ENCODE measurements at places on chromosomes 2 and 18.

- no peak for DNase-seq
Measured at GRCh38 chr2:215760557-215760956, 252.8 kb downstream of the MREG start.

GRCh38 chr2:171673905-171674304, 13.4 kb upstream of the DYNC1I2 start:
- no peak for DNase-seq

DNA sequence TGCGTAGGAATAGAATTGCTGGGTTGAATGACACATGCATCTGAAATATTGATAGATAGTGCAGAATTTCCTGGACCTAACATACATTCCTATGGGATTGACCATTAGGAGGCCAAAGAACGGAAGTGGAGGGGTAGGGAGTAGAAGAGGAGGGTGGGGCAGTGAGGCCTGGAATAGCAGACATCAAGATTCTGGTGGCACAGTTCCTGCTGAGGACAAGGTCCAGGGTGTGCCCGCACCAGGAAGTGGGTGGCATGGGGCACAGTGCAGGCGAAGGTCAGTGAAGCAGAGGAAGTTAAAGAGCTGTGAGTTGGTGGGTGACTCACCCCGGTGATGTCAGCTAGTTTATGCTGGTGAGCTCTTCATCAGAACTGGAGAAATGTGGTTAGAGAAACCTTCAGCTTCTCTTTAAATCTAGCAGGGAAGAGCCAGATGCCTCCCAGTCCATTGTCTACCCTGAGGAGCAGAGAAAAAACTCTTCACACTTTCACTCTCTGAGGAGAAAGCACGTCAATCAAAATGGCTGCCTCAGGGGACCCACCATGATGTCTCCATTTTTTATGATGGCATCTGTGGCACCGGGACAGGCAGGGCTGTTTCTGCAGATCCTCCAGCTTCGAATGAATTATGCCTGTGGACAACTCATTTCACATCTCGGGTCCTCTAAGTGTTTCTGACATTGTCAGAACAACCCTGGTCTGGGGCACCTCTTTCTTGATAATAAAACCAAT, 55.9 kb upstream of the CTLA4 start:
- DNase-seq, result no peak

DNA sequence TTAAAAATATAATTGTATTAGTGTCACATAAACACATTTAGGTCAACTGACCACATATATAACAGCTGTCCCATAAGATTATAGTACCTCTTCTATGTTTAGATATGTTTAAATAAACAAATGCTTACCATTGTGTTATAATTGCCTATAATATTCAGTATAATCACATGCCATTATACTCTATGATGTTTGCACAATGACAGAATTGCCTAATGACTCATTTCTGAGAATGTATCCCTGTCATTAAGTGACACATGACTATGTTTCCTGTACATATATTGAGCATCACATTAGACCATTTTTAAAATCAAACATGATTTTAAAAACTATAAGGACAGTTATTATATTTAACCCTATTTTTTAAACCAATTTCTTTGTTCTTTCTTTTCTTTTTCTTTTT, 89.8 kb downstream of the HS6ST1 start:
- no peak for DNase-seq

GRCh38 chr18:46333431-46334135, 229.4 kb downstream of the HAUS1 start:
- DNase-seq, result peak; percentile 51

- no peak for DNase-seq
Measured at GRCh38 chr2:24734741-24735140, 58.5 kb downstream of the PTRHD1 start.

- DNase-seq, result no peak
Measured at GRCh38 chr2:118269408-118270051, 181.3 kb downstream of the INSIG2 start.

GRCh38 chr2:55031505-55031904, 18.7 kb downstream of the RTN4 start:
- DNase-seq, result no peak

- no peak for DNase-seq
Measured at GRCh38 chr2:222604749-222605515, 51.0 kb downstream of the FARSB start.

DNA sequence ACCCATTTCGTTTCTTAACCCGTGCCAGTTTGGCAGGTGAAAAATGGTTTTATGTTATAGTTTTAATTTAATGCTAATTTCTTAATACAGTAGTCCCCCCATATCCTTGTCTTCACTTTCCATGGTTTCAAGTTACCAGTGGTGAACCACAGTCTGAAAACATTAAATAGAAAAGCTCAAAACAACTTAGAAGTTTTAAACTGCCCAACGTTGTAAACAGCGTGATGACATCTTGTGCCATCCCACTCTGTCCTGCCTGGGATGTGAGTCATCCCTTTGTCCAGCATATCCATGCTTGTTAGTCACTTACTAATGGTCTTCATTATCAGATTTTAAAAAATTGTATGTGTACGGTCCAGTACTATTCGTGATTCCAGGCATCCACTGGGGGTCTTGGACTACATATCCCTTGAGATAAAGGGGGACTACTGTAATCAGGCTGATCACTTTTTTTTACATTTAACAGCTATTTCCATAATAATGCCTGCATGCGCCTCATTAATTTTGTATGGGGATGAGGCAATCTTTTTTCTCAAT, 31.9 kb downstream of the SLC66A3 start:
- no peak for DNase-seq

DNA sequence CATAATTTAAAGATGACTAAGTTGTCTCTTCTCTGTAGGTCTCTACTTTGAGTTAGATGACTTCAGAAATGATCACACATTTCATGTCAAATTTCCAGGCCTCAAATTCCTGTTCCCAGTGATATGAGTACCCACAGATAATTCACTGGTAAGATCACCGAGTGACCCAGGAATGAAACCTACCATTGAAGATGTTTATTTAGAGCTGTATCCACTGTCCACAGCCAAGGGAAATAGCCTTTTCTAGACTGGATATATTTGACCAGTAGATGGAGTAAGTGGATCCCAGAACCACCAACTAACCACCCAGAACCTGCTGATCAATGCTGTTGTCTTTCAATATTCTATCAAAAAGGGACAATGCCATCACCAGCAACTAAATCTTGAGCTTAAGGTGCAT, 238.8 kb downstream of the SLC8A1 start:
- no peak for DNase-seq

- DNase-seq, result no peak
Measured at GRCh38 chr18:76461692-76462325, 33.2 kb downstream of the ZNF516 start.

- DNase-seq, result no peak
Measured at GRCh38 chr2:48415836-48416515, 114.0 kb upstream of the STON1 start.

DNA sequence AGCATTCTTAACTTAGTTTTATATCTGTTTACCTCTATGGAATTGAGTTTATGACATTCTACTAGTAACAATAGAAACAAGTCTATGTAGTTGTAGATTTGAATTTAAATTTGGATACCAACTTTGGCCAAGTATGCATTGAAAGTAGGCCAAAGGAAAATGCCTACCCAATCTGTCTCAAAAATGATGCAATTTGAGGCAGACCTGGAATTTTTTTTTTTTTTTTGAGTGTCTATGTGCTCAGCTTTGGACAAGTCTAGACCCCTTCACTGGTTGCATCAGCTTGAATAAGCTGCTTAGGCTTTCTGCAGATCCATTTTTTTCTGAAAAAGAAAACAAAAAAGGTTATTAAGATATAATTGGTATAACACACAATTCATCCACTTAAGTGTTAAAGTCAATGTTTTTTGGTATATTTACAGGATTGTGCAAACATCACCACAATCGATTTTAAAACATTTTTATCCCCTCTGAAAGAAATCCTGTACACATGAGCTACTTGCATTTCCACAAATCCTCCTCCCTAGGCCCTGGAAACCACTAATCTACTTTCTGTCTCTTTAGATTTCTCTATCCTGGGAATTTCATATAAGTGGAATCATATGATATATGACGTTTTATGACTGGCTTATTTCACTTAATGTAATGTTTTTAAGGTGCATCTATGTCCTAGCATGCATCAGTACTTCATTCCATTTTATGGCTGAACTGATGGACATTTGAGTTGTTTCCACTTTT, 185.1 kb upstream of the CCDC68 start:
- no peak for DNase-seq

GRCh38 chr2:26043862-26044696, 10.2 kb downstream of the RAB10 start:
- no peak for DNase-seq

DNA sequence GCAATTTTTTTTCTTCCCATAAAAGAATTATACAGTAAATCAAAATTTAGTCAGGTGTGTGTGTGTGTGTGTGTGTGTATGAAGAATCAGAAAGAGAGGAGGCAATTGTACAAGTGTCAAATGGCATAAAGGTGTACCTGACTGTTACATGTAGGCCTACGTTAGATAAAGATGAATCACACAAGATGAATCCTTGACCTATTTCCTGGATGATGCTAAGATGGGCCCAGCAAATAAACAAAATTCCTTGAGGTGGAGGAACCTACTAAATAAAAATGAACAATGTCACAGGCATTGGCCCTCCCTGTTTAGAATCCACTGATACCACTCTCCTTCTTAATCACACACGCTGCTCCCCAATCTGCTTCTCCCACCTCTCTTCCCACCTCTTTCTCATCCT, 79.7 kb upstream of the LRATD1 start:
- no peak for DNase-seq

GRCh38 chr2:216554286-216554685, 55.6 kb downstream of the RPL37A start:
- DNase-seq, result no peak

GRCh38 chr18:9684881-9685614, 23.1 kb upstream of the RAB31 start:
- no peak for DNase-seq

DNA sequence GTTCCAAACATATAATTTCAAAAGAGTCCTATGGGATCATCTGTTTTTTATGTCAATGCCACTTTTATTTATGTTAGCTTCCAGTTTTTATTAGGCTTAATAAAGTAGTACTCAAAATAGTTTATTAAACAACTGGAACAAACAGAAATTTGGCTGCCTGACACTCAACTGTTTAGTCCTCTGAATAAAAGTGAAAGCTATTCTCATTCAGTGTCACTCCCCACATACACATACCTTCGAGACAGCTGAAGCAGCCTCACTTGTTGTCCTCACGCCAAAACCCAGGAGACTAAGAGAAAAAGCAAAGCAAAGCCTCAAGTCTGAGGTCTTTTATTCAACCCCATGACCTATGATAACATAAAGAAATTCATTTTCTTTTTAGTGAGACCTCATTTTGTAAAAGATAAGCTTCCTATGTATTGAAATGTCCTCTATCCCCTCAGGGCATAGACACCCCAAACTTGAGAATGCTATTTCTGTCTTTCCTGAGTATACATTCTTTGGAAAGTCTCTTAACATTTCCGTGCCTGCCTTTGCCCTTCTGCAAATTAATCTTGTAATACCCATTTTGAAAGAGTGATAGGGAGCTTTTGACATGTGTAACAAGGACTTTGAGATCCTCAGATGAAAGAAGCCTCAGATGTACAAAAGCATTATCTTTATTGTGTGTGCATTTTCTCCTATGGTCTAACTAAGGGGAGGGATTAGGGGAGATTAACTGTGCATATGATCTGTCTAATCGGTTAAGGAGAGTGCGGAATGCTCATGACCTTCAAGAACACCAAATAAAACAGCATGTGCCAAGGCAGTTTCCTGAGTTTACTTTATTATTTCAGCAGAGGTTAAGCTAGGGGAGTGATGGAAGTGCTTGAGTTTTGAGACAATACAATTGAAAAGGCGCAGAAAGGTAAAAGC, 1523.7 kb upstream of the PIK3C3 start:
- DNase-seq, result no peak

DNA sequence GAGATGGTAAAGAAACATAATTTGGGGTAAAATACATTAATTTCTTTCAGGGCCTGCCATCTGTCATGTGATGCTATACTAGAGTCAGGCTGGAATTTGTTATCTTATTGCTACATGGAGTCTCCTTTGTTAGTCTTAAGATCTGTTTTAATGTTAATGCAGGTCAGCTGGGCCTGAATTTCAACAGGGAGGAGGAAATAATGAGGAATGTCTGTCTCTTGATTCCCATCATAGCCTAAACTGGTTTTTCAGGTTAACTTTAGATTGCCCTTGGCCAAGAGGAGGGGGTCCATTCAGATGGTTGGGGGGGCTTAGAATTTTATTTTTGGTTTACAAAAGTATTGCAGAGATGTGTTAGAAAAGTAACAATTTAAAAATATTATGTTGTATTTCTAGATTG, 19.0 kb upstream of the FEZ2 start:
- no peak for DNase-seq

- DNase-seq, result no peak
Measured at GRCh38 chr2:159147690-159148089, 138.8 kb downstream of the WDSUB1 start.

GRCh38 chr2:67858886-67859285, 203.9 kb downstream of the C1D start:
- DNase-seq, result no peak

GRCh38 chr2:18605115-18605514, 15.7 kb upstream of the NT5C1B start:
- no peak for DNase-seq

DNA sequence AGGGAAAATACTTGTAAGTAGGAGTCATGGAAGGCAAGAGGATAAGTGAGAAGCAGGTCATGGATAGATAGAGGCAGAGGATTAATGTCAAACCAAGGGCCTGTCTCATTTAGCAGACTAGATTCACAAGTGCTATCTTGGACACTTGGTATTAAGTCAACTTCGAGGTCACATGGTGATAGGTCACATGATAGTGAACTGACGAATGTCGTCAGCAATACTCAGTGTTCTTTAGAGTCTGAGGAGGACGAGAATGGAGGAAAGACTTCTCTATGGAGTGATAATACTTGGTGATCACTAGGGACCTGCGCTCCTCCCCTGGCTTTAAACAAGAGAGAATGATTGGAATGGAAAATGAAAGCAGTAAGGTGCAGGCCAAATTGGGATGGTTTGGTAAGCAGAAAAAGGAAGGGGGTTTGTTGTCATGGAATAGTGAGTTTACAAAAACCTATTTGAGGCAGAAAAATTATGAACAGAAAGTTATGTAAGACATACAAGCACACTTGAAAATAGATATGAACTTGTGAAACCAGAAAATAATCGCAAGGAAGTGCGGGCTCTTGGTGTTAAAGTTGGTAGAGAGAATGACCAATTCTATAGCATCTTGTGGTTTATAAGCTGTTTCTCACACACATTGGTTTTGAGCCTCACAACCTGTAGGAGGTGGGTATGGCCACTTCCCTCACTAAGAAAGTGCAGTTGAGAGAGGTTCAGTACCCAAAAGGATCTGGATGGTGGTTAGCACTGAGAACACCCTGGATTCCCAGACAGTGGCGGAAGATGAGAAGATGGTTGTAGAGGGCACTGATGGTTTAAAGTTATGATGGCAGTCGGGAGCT, 141.5 kb downstream of the WDSUB1 start:
- DNase-seq, result no peak

- no peak for DNase-seq
Measured at GRCh38 chr2:34069604-34070003, 470.5 kb upstream of the FAM98A start.

DNA sequence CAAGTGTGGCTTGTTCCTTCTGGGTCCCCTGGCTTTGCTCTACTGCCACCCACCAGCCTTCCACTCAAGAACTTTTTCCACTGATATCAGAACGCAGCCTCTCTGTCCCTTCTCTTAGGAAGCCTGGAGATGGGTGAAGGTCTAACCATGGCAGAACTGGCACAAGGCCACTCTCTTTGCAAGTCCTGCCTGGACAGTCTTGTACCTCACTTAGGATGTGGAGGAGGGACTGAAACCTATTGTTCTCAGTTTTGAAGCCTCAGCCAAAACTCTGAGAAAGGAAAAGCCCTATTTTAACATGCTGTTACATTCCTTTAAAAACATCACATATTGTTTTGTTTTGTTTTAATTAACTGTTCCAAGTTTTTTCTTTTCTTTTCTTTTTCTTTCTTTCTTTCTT, 58.9 kb upstream of the NCOA1 start:
- no peak for DNase-seq
